Astrocyte (in vitro differentiated cells and primary cell): ENCODE measurements at places on chromosomes 6 and 20. TPM values are rescaled to one million over a fixed set of nuclear protein-coding genes. Genes with fewer than 3 reads are reported as not detected.

CDSN gene
- total RNA-seq, result 0.22 and 0.27 TPM in 2 replicates

GSTA5 gene
- total RNA-seq, result not detected in 2 replicates

FOXQ1 gene
- total RNA-seq, result 0.24 and 0.39 TPM in 2 replicates

TREML1 gene
- not detected in 2 replicates for total RNA-seq

RARS2 gene
- 48.3 and 48.9 TPM in 2 replicates for total RNA-seq

FKBP1C gene
- 0.32 and 0.58 TPM in 2 replicates for total RNA-seq

FITM2 gene
- total RNA-seq, result 6.3 and 7.4 TPM in 2 replicates

LTA gene
- total RNA-seq, result not detected in 2 replicates

C6orf15 gene
- total RNA-seq, result 4.6 and 6.4 TPM in 2 replicates

SIRPB1 gene
- not detected in 2 replicates for total RNA-seq

RCAN2 gene
- total RNA-seq, result 9.9 and 10.6 TPM in 2 replicates

RFX6 gene
- not detected in 2 replicates for total RNA-seq

NOX3 gene
- total RNA-seq, result 0.30 TPM in 1 of 2 replicates, not detected in the other

AIF1 gene
- total RNA-seq, result not detected in 2 replicates

DNA sequence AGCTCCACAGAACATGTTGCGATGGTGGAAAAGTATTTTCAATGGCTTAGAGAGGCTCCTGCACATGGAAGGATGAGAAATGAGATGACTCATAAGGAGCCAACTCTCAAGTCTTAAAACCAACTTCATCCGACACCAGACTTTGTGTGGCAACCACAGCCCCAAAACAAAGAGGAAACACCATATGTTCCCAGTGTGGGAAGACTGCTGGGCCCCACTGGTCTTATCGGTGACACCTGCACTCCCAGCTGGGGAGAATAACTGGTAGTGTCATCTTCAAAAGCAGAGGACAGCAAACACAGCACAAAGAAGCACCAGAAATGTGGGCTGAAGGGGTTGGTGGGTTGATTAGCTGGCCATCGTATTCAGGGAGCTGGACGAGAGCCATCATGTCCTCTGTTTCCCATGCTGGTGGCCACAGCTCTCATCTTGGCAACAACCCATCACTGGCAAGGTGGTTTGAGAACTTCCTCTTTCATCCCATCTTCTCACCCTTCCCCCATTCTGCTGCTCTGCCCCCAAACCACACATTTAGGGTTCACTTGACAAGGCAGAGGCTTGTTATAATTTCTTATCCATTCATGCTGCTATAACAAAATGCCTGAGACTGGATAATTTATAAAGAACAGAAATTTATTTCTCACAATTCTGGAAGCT is 46.0 kb upstream of the TASP1 start:
- DNase-seq, result no peak

DNA sequence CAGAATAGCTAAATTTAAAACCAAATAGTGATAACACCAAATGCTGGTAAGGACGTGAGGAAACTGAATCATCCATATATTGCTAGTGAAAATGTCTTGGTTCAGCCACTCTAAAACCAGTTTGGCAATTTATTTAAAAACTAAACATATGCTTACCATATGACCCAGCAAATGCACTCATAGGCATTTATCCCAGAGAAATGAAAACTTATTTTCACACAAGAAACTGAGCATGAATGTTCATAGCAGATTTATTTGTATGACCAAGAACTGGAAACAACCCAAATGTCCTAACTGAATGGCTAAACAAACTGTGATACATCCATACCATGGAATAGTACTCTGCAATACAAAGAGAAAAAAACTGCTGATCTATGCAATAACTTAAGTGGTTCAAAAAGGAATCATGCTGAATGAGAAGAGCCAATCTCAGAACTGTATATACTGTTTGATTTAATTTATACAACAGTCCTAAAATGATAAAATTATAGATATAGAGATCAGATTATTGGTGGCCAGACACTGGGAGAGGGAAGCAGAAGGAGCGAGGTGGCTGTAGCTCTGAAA is 115.6 kb upstream of the ADGRF1 start:
- DNase-seq, result no peak

GRCh38 chr6:122790423-122791309 is 1.6 kb downstream of the SMPDL3A start:
- peak; percentile 30 for DNase-seq

DNA sequence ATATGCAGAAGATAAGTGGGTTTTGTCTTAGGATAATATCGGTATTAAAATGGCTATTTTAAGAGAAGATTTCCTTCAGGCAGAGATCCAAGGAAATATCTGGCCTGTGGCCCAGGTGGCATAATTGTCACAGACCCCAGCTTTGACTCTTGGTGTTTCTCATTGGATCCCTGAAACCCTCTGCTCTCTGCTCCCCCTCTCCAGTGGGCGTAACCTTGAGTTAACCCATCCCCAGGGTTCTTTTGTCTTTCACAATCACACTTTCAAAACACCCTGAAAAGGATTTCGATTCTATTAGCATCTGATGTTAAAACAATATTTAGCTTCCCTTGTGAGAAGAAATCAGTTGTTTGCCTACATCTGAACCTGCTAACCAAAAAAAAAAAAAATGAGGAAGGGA is 7.2 kb downstream of the SSTR4 start:
- DNase-seq, result no peak

- DNase-seq, result no peak
These were observed 279.2 kb downstream of the PTPRK start for GRCh38 chr6:128241216-128241615.

GRCh38 chr20:48728042-48728825 is 99.6 kb downstream of the PREX1 start:
- no peak for DNase-seq

DNA sequence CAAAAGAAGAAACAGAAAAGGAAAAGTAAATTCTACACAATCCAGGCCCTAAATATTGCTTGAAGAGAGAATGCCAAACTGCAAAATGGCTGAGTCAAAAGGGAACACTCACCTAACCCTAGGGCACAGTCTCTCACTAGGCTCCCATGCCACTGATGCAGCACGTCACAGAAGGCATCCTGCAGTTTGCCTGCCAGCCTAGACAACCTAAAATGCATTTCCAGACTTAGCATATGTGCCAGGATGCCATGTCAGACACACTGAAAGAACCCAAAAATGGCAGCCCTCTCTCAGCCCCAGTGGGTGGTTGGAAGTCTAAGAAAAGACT is 10.6 kb upstream of the SIRPD start:
- DNase-seq, result no peak

DNA sequence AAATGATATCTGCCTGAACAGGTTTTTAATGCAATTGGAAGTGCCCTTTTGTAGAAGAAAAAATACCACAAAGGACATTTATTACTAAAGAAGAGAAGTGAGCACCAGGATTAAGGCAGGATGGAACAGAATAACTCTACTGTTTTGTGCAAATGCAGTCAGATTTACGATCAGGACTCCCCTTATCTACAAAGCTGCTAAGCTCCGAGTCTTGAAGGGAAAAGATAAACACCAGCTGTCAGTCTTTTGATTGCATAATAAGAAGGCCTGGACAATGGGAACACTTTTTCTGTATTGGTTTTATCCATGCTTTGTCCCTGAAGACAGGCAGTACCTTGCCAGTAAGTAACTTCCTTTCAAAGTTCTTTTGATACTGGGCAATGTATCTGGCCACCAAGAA is 797.9 kb upstream of the SLC35B3 start:
- DNase-seq, result no peak

GRCh38 chr20:13883425-13883824 is 98.6 kb downstream of the NDUFAF5 start:
- DNase-seq, result no peak

GRCh38 chr6:20564269-20564668 is 30.0 kb downstream of the CDKAL1 start:
- no peak for DNase-seq

GRCh38 chr20:9262653-9263194 is 193.8 kb downstream of the PLCB4 start:
- peak; percentile 9 for DNase-seq

- no peak for DNase-seq
These were observed at the start of gene CCHCR1 for GRCh38 chr6:31157513-31158139. TSS of gene CCHCR1 (minus strand) at chr6:31157802. CDS start at chr6:31157600, 202 bp downstream.

GRCh38 chr6:46323966-46324622 is 153.3 kb upstream of the ENPP5 start:
- no peak for DNase-seq

- DNase-seq, result peak; percentile 37
These were observed 133.3 kb downstream of the ELOVL4 start for GRCh38 chr6:79813854-79814709.

- DNase-seq, result no peak
These were observed 1.8 kb downstream of the RIPOR2 start for GRCh38 chr6:24933868-24934401.

GRCh38 chr20:6165346-6165745 is 42.5 kb upstream of the FERMT1 start:
- no peak for DNase-seq

- no peak for DNase-seq
These were observed 1.7 kb upstream of the FBXO5 start for GRCh38 chr6:152984513-152984872.

GRCh38 chr6:4671587-4672115 is 104.6 kb upstream of the CDYL start:
- DNase-seq, result no peak

- DNase-seq, result peak; percentile 83
These were observed 93.7 kb upstream of the EDN1 start for GRCh38 chr6:12196326-12196936.

GRCh38 chr6:75761489-75761888 is 12.4 kb downstream of the MYO6 start:
- DNase-seq, result no peak
